ENCODE measurements at places on chromosomes 5 and 9. TPM values are rescaled to one million over a fixed set of nuclear protein-coding genes. Genes with fewer than 3 reads are reported as not detected.

The TLN1 gene
- 179 TPM for polyA plus RNA-seq

The MYMK gene
- not detected for polyA plus RNA-seq

The GALT gene
- 78.6 TPM for polyA plus RNA-seq

The CSF2 gene
- polyA plus RNA-seq = not detected

DNA sequence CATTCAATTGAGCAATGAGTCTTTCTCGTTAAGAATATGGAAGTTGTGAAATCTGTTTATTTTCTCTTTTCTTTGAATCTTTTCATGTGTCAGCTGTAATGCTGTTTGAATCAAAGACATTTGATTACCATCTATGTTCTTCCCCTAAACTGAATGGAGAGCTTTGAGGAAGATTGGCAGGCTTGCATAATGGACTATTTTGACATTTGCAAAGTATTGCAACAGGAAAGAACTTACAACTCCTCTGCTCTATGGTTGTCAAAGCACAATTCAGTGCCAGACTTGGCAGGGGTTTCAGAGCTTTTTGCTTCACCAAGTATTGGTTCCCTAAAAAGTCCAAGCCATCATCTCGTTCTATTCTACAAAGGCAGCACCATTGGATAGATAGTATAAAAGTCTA, 549.0 kb upstream of the NUDT12 start:
- DNase-seq = no peak

GRCh38 chr9:132582786-132583583, 579 bp downstream of the BARHL1 start:
- DNase-seq = no peak

DNA sequence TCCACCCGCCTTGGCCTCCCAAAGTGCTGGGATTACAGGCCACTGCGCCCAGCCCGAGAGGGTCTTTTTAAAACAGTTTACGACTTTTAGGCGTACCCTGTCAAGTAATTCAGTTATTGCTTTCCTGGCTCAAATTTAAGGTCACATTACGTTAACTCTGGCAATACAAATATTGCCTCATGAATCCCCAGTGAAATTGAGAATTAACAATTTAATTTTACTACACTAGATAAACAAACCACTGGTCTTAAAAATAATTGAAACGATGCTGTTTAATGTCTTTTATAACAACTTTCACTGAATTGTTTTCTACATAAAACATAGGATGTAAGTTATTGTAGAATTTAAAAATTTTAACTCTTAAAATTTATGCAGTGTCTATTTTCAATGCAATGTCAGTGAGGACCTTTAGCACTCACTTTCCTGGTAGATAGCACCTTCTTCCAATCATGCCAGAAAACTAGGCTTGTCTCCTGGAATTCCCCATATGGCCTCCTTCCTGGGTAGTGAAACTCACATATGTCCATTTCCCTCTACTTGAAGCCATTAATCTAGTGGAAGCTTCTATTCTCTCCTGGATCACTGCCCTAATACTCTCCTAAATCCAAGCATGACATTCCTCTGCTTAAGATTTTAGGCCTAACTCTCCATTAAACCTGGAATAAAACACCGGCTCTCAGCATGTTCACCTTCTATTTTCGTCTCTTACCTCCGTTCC, 13.5 kb downstream of the BASP1 start:
- no peak for DNase-seq

DNA sequence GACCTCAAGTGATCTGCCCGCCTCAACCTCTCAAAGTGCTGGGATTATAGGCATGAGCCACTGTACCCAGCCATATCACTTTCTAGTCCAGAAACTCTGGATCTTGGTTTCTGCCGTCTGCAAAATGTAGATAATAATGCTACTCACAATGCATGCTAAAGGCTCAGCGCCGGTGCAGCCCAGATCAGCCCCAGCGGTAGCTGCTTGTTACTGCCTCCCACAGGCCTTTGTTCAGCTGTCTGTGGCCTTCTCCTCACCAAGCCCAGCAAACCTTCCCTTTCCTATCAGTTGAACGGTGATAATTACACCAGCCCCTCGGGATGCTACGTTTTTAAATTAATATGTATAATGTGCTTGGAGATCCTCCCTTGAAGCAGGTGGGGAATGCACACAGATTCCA, 26.2 kb upstream of the MSX2 start:
- DNase-seq = no peak

- no peak for DNase-seq
Observed at GRCh38 chr9:87259543-87260518, 237.8 kb upstream of the DAPK1 start.

GRCh38 chr9:18020121-18020745, 441.4 kb downstream of the SH3GL2 start:
- DNase-seq = no peak

- no peak for DNase-seq
Observed at GRCh38 chr9:79447762-79448161, 124.0 kb upstream of the TLE4 start.

GRCh38 chr5:154702477-154702876, 52.7 kb upstream of the LARP1 start:
- no peak for DNase-seq

DNA sequence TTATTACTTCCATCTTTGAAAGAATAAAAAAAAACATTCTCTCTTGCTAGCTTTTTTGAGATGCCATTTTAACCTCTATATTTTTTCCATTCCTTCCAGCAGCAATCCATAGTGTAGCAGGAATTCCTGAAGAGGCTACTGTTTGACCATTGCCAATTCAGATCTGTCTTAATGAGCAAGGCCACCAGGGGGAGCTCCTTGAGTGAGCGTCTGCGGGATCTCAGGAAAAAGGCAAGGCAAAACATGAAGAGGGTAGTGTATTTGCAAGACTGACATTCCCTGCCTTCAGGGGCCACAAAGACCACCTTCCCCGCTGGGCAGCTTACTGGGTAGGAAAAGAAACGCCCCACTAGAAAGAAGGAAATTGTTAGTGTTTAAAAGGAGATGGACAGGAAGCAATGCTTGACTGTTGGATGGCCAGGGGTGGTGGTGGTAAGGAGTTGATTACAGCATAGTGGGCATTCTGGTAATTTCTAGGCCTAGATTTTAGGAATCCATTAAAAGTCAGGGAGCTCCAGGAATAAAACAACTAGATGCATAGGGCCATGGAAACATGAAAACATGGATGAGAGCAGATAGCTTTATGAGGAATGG, 206.6 kb upstream of the HAPLN1 start:
- no peak for DNase-seq

- no peak for DNase-seq
Observed at GRCh38 chr9:75239176-75239575, 150.9 kb downstream of the OSTF1 start.

DNA sequence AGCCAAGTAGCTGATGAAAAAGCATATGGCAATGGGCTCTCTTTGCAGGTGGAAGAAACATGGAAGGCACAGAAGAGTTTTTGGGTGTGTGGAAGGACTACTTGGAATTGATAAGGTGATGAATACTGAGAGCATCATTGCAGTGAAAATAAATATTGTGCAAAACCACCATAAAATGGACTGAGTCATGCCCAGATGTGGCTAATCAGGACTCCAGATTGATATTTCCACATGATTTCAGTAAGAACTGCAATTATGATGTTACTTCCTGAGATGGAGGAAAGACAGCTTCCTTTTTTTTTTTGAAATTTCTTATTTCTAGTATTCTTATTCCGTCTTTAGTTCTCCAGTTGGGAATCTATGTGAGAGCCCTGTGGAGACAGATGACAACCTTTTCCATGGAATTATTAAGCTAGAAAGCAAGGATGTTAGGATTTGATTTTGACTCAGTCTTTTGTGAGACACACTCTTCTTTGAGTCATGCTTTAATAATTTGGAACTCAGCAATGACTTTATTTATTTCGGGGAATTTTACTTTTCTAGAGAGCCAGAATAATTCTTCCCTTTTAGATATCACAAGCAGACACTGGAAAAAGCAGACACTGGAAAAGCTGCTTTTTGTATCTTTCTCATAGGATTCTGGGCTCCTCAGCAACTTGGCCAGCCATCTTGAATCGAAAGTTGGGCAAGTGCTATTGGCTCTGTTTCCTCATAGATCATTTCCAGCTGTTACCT, 94.2 kb upstream of the VCAN start:
- no peak for DNase-seq

DNA sequence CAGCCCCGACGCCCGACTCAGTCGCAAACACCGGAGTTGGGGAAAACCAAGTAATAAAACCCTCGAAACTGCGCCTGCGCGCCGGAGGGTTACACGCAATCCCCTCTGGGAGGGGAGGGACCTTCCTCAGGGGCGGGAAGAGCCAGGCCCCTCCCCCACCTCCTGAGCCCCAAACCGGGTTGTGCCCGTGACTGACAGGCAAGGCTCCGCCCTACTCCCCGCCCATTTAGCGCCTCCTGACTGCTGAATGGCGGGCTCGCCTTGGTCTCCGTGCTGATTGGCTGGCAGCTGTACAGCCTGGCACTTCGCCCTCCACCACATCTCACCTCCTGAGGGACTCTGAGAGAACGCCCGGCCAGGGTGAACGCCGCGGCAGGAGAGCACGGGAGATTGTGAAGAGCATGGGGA, at the start of gene PRDM9:
PRDM9 (plus strand) TSS at position 332 of the 408 bp plus-strand sequence. CDS start 1,425 bp downstream, outside the sequence.
- DNase-seq = peak; percentile 28

GRCh38 chr5:74122175-74122574, 496.2 kb downstream of the ARHGEF28 start:
- DNase-seq = no peak

GRCh38 chr5:111383288-111383970, 128.9 kb downstream of the STARD4 start:
- no peak for DNase-seq

DNA sequence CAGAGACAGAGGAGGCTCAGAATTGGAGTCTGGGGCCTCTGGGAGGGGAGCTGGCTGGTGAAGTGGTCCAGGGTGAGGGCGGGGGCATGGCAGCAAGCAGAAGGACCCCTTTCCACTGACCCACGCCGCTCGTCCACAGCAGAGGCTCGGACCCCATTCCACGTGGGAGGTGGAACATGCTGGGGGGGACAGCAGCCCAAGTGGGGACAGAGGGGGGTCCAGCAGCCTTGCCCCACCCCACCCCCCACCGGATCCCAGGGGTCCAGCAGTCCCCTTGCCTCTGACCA, 25.4 kb upstream of the NKD2 start:
- no peak for DNase-seq

GRCh38 chr5:14457476-14457875, 124.1 kb upstream of the OTULINL start:
- no peak for DNase-seq

GRCh38 chr9:93112864-93113389, 16.9 kb downstream of the CARD19 start:
- DNase-seq = no peak

DNA sequence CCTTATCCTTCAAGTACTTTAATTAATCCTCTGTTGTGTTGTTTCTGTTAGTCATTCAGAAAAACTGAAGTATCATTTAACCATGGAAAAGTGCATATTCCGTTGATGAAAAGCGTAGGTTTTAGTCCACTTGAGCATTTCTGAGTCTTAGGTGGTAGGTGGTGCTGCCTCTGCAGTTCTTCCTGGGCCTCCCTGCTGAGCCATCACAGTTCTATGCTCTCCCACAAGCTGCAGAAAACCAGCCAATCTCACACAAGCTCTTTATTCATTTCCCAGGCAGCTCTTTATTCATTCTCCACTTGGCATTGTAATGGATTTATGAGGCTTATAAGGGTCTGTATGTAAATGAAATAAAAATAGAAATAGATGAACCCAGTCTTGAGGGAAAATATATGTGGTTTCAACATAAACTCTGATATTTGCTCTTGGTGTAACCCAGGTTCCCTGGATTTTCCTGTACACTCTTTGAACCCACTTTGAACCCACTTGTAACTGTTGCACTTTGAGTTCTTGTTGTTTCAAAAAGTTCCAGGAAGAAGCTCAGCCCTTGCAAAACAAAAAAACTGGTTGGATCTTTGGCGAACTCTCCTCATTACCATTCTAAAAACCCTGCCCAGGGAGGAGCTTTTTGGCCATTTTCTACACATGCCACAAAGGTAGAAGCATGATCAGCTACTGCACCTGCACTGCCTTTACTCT, 56.0 kb downstream of the ZNF510 start:
- DNase-seq = no peak

Data from left renal cortex interstitium (tissue), 4 donors.